Stimulated activated CD4-positive, alpha-beta T cell treated with anti-CD3 and anti-CD28 coated beads, Interleukin-15, amount 100 ng/mL, for 1 hour (primary cell): ENCODE measurements at places on chromosomes 6 and 20.
A peak's percentile ranks its signal among the peaks of the same experiment; 100 is the strongest.

- DNase-seq, result no peak
Measured at GRCh38 chr6:71040043-71040442, 83.2 kb upstream of the B3GAT2 start.

- DNase-seq, result no peak
Measured at GRCh38 chr6:21984561-21984960, 312.3 kb downstream of the PRL start.

DNA sequence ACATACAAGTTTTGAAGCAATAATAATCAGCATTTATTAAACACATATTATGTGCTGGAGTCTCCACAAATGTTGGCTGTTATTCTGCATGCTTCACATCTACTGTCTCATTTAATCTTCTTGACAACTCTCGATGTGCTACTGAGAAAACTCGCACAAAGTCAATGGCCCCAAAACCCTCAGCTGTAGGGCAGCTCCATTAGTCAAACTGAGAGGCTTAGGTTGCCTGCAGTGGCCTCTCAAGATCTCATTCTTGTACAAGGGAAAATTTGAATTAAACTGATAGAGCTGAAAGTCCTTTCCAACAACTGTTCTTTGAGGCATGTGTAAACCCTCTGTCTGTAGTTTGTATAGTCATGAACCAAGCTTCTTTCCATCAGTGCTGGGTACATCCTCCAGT is 49.8 kb downstream of the MBOAT1 start:
- DNase-seq, result no peak

GRCh38 chr20:64219202-64219601 is 36.3 kb upstream of the PCMTD2 start:
- no peak for DNase-seq

- no peak for DNase-seq
Measured at GRCh38 chr6:166643891-166644590, 17.0 kb upstream of the RPS6KA2 start.

DNA sequence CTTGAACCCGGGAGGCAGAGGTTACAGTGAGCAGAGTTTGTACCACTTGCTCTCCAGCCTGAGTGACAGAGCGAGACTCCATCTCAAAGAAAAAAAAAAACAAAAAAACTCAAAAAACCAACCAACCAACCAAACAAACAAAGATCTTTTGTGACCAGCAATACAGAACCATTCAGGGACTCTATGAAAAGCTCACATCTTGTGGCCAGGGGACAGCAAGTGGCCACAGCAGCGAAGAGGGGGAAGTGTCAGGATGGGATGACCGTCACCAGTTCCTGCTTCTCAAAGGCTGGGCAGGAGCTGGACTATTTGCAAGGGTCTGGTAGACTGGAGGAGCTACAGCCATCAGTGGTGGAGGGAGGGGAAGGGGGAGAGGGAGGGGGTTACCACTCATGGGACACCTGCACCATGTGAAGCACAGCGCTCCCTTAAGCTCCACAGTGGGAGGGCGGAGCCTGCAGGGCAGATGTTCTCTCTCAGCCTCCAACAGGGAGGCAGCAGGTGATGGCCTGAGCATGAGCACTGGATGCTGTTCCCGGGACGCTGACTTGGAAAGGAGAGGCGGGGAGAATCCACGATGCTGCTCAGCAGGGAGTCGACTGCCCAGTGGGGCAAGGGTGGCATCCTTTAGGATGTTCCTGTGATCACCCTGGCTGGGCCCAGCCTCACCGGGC is 19.7 kb upstream of the ULBP3 start:
- no peak for DNase-seq

- DNase-seq, result no peak
Measured at GRCh38 chr6:137589067-137589848, 95.1 kb upstream of the OLIG3 start.

GRCh38 chr20:61704661-61705060 is 361.0 kb downstream of the TAF4 start:
- no peak for DNase-seq

GRCh38 chr20:2305946-2306345 is 10.1 kb downstream of the TGM3 start:
- no peak for DNase-seq

- DNase-seq, result no peak
Measured at GRCh38 chr6:92404281-92404680, 1015.1 kb downstream of the EPHA7 start.

DNA sequence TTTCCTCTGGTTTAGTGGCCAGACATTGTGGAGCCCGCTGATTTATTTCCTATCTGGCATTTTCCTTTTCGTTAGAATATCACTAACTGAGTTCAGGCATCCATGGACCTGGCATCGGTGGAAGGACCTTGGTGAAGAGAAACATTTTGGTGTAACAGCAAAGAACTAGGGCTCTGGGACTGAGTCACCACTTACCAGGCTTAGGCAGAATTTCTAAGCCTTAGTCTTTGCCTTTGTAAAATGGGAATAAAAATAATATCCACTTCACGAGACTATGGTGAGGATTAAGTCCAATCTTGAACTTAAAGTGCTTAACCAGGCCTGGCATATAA is 42.0 kb upstream of the ENPP1 start:
- DNase-seq, result no peak

GRCh38 chr6:305371-306206 is 13.3 kb downstream of the DUSP22 start:
- no peak for DNase-seq

- DNase-seq, result no peak
Measured at GRCh38 chr6:113824411-113824810, 32.7 kb upstream of the MARCKS start.

DNA sequence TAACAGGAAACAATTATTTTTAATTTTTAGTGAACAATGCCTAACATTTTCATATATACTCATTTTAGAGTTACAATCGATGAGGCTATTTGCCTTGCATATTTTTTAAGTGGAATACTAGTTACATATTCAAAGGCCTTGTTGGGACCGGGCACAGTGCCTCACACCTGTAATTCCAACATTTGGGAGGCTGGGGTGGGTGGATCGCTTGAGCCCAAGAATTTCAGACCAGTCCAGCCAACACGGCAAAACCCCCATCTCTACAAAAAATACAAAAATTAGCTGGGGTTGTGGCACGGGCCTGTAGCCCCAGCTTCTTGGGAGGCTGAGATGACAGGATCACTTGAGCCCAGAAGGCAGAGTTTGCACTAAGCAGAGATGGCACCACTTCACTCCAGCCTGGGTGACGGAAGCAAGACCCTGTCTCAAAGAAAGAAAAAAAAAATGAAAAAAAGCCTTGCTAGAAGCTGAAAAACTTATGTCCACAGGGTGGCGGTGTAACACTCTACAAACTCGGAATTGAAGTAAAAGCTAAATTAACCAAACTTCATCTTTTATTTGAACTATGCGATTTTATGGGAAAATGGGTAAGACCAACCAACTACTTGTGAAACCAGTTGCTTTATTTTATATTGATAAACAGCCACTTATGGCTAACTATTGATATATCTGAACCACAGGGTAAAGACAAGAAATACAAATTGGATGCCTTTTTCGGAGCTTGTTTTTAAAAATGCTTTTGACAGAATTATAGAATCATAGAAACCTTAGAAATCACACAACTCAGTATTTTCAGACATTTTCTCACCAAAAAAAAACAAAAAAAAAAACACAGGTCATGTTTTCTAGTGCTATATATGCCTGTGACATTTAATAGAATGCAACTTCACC is 24.1 kb upstream of the ROS1 start:
- peak; percentile 5 for DNase-seq

DNA sequence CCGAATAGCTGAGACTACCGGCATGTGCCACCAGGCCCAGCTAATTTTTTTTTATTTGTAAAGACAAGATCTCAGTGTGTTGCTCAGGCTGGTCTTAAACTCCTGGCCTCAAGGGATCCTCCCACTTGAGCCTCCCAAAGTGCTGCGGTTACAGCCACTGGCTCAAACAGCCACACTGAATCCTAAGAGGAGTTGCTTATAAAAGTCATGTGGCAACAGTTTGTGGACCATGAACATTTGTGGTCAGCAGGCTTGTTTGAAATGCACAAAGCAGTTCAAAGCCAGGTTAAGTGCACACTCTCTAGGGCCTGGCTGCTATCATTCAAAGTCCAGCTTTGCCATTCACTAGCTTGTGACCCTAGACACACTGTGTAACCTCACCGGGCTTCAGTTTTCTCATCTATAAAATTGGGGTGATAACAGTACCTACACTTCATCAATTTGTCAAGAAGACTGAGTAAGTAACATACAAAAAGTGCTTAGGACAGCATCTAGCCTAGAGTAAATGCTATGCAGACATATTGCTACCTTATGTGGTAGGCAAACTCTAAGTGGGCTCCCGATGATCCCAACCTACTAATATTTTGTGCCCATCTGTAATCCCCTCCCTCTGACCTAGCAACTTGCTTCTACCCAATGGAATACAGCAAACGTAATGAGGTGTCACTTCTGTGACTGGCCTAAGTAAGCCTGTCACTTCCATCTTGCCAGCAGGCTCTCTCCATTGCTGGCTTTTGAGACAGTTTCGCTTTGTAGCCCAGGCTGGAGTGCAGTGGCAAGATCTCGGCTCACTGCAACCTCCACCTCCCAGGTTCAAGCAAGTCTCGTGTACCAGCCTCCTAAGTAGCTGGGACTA is 122.9 kb downstream of the ZMYND8 start:
- DNase-seq, result no peak

- DNase-seq, result no peak
Measured at GRCh38 chr20:50015636-50015992, 32.8 kb downstream of the SNAI1 start.

GRCh38 chr6:56289721-56290120 is 42.3 kb upstream of the COL21A1 start:
- no peak for DNase-seq

GRCh38 chr6:165849534-165850430 is 186.7 kb upstream of the PDE10A start:
- DNase-seq, result no peak

DNA sequence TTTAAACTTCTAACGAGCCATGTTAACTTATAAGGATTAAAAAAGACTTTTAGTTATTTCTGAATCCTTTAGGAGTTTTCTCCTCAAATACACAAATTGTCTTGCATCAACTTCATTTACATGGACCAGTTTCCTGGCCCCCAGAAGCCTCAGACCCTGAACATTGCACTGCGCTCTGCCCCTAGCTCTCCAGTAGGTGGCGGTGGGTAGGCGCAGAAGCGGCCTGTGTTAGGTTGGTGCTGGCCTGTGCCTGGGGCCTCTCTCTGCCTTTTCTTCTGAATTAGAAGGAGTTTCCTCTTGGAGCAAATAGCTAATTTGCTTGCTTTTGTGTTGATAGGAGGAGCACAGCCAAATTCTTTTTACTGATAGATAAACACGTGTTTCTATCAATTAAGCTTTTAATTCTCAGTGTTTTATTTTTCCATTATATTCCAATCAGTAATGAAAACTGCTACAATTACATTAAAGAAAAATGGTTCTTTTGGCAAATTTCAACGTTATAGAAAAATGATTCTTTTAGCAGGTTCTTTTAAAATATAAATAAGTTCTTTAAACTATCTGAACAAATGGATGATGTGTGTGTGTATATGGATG is 44.4 kb downstream of the DTD1 start:
- DNase-seq, result peak; percentile 14

DNA sequence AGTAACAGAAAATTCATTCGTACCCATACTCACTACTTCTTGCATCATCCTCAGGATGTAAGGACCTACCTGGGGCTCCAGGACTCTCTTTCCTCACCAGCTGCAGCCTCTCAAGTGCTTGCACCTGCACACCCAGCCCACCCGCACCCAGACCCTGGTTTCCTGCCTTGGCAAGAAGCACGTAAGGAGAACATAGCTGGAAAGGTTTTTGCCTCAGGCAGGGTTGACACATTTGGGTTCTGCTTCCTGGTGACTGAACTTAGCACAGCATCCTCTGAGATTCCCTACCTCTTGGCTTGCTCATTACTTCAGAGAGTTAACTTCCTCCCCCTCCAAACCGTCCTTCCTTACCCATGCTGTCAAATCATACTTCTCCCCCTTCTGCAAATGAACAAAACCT is 556.9 kb downstream of the CD83 start:
- DNase-seq, result no peak

DNA sequence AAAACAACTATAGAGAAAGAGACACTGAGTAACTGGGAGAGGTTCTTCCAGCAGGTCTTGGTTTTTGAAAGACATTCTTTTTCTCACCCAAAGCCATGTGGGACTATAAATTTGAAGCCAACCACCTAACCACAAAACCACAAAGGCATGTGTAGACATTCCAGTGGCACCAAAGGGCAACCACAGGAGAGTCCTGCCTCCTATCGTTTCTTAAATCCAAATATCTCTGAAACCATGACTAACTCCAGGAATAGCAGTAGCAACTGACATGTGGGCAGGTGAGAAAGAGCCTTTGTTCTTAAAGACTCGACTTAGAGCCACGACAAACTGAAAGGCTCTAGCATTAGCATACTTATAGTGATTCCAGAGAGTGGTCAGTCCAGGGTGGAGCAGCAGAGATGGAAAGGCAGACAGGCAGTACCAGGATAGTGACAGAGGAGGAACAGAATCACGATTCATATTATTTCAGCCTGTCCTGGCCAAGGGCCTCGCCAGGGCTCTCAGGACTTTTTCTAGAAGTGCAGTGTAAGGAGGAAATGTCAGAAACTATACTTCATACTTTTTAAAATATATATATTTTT is 9.4 kb upstream of the COL9A1 start:
- no peak for DNase-seq

DNA sequence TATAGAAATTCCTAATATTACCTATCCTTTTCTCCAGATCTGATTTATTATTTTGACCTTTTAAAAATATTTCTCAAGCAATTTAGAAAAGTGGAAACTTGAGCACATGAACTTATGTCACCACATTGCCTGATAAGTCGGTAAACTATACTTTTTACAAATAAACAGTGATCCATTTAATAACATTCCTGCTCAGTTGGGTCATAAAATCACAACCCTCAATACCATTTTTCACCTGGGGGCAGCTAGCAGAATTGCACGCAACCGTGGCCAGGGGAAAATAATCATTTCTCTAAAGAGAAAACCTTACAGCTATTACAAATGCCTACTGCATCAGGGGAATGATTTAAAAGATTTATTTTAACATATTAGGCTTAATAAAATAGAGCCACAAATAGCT is 614.5 kb downstream of the PHF3 start:
- no peak for DNase-seq

GRCh38 chr20:63226042-63226943 is 9.4 kb upstream of the BIRC7 start:
- no peak for DNase-seq

DNA sequence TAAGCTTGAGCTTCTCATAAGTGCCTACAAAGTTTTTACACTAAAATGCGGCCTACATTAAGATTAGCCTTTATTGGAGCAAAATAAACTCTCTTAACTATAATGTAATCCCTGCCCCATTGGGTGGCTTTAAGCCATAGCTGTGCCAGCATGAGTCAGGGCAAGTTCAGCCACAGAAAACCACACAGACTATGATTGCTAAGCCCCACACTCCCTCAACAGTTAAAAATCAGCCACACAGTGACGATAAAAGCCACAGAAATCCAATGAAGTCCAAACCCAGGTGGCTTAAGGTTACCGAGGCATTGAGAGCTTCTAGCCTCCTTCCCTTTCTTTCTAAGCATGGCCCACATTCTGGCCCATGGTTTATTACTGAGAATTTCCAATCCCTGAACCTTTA is 61.6 kb downstream of the GRM1 start:
- no peak for DNase-seq
